Spinal cord (tissue), 10 donors: ENCODE measurements at places on chromosomes 16 and 17. TPM values are rescaled to one million over a fixed set of nuclear protein-coding genes. Genes with fewer than 3 reads are reported as not detected.

DNA sequence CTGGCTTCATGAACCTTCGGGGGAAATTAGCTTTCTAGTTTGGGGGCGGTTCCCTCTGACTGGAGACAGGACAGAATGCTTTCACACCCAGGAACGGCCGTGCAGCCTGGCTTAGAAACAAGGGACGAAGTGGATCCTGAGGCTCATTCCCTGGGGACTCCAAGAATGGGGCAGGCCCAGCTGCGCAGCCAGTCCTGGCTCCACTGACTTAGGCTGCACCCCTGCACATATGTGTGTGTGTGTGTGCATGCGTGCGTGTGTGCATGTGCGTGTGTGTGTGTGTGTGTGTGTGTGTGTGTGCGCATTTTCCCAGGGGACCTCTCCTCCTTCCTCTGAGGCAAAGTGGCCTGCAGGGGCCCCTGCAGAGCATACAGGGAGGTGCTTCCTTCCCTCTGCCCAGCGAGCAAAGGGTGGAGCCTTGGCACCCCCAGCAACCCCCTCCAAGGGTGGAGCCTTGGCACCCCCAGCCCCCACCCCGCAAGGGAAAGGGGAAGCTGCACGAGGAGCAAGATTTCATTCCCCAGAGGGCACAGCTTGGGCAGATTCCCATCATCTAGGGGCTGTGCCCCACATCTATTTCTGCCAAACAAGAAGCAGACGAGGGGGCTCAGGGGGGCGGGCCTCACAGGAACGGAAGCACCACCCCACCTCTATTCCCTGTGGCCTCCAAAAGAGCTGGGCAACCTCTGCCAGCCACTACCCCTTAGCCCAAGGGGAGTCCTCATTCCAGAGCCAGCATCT is 97.6 kb upstream of the CBX4 start:
- H3K36me3 ChIP-seq = peaks cover 47% of the 10 kb centered on the region
- no peak for DNase-seq
- H3K27ac ChIP-seq = no peak overlapping the region
- no peak overlapping the region for H3K4me3 ChIP-seq
- H3K27me3 ChIP-seq = no peaks in the 10 kb centered on the region
- H3K4me1 ChIP-seq = peaks cover 72% of the 10 kb centered on the region

DNA sequence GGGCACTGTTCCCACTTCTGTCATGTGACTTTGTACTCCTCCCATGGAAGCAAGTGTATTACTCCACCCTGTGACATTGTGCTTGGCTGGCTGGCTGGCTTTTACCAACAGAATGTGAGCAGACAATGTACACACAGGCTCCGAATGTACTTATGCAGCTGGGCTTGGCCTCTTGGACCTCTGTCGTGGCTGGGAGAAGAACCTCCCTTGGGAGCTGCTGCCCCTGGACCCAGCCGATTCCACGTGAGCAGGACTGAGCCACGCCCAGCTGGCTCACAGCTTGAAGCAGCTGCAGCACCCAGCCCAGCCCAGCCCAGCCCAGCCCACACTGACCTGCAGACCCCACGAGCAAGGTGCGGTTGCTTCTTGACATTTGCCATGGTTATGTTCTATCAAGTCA is 177.5 kb downstream of the RBFOX3 start:
- no peaks in the 10 kb centered on the region for H3K36me3 ChIP-seq
- no peaks in the 10 kb centered on the region for H3K27me3 ChIP-seq
- H3K4me3 ChIP-seq = no peak overlapping the region
- H3K27ac ChIP-seq = no peak overlapping the region

DNA sequence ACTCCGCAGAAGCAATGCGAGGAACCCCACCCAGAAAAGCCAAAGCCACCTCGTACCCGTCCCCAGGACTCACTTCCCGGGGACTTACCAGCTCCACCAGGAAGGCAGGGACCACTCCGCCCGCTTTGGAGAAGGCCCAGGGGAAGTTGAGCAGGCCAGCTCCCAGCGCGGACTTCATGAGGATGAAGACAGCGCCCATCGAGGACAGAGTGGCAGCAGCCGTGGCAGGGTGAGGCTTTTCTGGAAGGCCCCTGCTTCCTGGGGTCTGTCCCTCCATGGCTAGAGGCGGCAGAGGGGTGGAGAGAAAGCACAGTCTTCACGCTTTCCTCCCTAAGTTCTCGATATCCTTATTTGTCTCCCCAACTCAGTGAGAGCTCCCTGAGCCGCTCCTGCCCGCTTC is 714 bp downstream of the SLC38A8 start:
- no peaks in the 10 kb centered on the region for H3K27me3 ChIP-seq
- H3K4me3 ChIP-seq = no peak overlapping the region
- H3K4me1 ChIP-seq = peaks cover 46% of the 10 kb centered on the region
- peaks cover 6% of the 10 kb centered on the region for H3K36me3 ChIP-seq

TMEM92 gene
- 1.2 TPM for total RNA-seq

MGAT5B gene
- 18.1 TPM for total RNA-seq
